ENCODE measurements at places on chromosomes 5 and 9. TPM values are rescaled to one million over a fixed set of nuclear protein-coding genes. Genes with fewer than 3 reads are reported as not detected.

- no peak for DNase-seq
Measured at GRCh38 chr5:139383993-139384590, 995 bp upstream of the SLC23A1 start.

- no peak for DNase-seq
Measured at GRCh38 chr5:143023411-143024096, 253.4 kb downstream of the ARHGAP26 start.

DNA sequence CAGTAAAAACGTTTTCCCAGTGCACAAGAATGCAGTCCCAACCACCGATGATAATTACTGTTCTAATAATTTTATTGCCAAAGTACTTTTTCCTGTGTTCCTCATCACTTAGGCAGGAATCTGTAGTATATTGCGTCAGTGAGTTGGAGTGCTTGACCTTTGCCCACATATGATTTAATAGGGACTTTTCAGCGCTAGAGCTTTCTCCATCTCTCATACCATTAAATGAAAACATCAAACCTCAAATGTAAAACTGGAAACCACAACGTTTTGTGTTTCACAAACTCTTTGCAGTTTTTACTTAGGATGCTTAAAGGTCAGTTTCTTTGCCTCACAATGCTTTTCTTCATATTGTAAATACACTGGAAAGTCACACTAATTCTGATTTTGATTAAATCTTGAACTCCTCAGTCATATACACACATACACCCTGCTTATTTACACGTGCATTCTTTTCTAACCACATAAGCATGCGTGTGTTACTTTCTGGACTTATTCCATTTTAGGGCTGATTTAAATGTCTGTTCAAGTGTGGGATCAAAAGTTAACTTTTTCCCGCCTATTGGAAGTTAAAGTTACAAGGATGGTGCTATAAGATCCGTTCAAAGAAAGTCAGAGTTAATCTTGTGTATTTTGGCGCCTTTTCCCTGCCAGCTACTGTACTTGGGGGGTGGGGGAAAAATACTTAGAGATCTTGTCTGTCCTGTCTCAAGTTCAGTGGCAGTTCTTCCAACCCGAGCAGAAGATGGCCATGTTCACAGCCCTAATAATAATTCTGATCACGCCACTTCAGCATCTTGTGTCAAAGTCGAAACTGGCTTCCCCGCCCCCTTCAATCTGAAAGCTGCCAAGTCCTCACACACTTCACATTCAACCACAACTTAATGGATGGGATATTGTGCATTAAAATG lies 6.6 kb upstream of the NFIB start:
- DNase-seq: no peak

The IFNA2 gene
- not detected for total RNA-seq

GRCh38 chr5:36575361-36575781 lies 31.0 kb upstream of the SLC1A3 start:
- DNase-seq: peak; percentile 41

- peak; percentile 9 for DNase-seq
Measured at GRCh38 chr9:122580360-122580759, 2.8 kb downstream of the OR1L8 start.

The IL33 gene
- total RNA-seq: 0.68 TPM

- peak; percentile 5 for DNase-seq
Measured at GRCh38 chr9:108933231-108933717, 650 bp downstream of the ELP1 start.

The ZFP37 gene
- total RNA-seq: 0.68 TPM

GRCh38 chr9:98885575-98886295 lies 58.0 kb upstream of the COL15A1 start:
- no peak for DNase-seq

DNA sequence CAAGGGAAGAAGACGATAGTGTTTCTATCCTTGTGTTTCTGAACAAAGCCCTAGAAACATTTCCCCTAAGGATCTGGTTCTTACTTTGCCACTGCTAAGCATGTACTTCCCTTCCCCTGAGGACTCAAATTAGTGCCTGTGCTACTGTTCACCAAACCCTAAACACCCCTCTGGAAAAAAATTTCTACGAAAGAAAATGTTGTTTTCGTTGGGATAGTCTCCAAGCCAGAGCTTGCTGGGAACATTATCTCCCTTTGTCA lies 294.6 kb downstream of the BNC2 start:
- DNase-seq: no peak

DNA sequence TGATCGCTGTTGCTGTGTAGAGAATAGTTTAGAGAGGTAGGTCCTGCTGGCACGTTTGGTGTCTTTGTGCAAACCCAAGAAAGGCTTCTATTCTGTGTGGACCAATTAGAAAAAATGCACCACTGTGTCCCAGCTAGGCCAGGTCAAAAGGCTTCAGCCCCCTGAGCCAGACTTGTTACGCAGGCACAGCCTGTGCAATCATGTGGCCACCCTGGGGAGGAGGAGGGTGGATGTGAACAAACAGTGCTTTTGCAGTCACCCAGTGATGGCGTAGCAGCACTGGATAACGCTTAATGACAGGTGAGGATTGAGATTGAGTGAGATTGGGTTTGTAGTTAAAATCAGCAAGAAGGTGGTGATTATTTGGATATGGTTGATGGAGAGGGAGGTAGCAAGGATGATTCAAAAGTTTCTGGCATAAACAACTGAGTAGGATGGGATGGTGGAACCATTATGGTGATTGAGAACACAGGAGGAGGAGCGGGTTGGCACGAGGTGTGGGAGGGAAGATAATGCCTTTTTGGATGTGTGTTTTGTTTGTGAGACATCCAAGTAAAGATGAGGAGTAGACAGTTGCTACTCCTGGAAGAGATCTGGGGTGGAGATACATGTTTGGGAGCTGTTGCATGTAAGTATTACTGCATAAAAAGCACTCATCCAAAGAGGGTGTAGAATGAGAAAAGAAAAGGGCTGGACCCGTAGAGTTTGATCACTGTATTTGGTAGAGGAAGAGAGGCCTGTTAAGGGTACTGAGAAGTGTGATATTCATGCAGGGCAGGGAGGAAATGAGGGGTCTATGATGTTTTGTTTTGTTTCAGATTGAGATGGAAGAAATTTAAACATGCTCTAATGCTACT lies 6.7 kb downstream of the GCNT1 start:
- no peak for DNase-seq

DNA sequence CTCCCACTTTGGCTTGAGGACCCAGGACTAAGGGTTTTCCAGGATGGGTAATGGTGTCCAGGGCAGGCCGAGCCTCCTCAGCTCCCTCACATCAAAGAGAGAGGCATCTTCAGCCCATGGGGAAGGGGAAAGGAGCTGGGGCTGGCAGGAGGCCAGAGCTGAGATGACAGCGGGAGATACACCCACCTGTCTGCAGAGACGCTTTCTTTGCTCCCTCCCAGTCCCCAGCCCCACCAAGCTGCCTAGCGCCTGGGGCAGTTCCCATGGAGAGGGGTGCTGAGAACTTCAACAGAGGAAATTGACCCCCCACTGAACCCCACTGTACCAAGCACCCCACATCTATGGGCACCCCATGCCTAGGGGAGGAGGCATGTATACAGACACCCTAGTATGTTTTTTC lies 10.6 kb downstream of the PCDH1 start:
- no peak for DNase-seq

The TEX48 gene
- total RNA-seq: not detected

DNA sequence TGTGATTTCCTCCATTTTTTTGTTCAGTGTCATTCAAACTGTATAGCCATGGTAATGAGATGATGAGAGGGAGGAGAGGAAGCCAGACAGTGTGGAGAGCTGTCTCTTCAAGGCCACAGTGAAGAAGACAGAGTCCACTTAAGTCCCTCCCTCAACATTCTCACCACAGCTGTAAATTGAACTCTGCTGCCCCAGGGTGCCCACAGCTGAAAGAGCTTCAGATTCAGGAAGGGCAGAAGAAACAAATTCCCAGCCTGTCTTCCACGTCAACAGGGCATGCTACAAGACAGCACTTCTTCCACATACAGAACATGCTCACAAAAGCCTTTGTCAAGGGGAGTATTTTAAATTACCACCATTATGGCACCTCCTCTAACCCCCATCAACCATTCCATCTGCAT lies 100.4 kb downstream of the KLHL3 start:
- DNase-seq: no peak

The ARSI gene
- total RNA-seq: 2.4 TPM

GRCh38 chr5:151020304-151021110 lies at the start of gene GPX3:
TSS of gene GPX3 (plus strand) at chr5:151020591. CDS start at chr5:151020655, 64 bp downstream.
- no peak for DNase-seq

- DNase-seq: no peak
Measured at GRCh38 chr5:31161781-31162181, 31.7 kb upstream of the CDH6 start.

The UBE2R2 gene
- 34.2 TPM for total RNA-seq

The BTNL8 gene
- total RNA-seq: not detected

The EIF4EBP3 gene
- total RNA-seq: 6.4 TPM

GRCh38 chr5:127705120-127705892 lies 2.1 kb downstream of the CCDC192 start:
- DNase-seq: peak; percentile 63

The SLC1A1 gene
- 6.1 TPM for total RNA-seq

GRCh38 chr5:107604146-107604910 lies 66.4 kb downstream of the EFNA5 start:
- no peak for DNase-seq

- no peak for DNase-seq
Measured at GRCh38 chr9:124530246-124530645, 23.0 kb upstream of the NR5A1 start.

The SPATA31A3 gene
- not detected for total RNA-seq

DNA sequence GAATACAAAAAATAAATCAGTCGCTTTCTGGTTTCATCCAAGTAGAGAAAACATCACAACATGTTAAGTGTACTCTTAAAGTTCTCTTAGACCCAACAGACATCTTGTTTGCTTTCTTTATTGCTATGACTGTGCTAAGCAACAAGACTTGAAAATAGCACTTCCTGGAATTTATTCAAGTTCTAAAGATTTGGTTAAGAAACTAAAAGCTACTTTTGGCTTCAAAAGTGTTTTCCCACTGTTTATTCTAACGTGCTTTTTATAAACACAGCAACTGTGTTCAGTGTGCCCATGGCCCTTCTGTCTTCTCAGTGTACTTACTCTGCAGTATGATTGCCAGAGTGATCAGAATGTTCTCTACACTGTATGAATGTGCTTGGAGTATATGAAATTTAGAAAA lies 109.8 kb downstream of the GIN1 start:
- no peak for DNase-seq

All from kidney epithelial cell (primary cell).